Thoracic aorta (tissue), 2 donors: ENCODE measurements at places on chromosomes 4 and X. TPM values are rescaled to one million over a fixed set of nuclear protein-coding genes. Genes with fewer than 3 reads are reported as not detected.

The MAGEC3 gene
- total RNA-seq, result 9.5 TPM

The SPANXA2 gene
- total RNA-seq, result not detected

The AR gene
- 18.3 TPM for total RNA-seq

The IL3RA gene
- total RNA-seq, result 13.5 TPM

The UGT2A1 gene
- not detected for total RNA-seq

The ZBTB33 gene
- 6.4 TPM for total RNA-seq

The MPP1 gene
- total RNA-seq, result 42.5 TPM

The WDFY3 gene
- 140 TPM for total RNA-seq

The CDKL2 gene
- 3.1 TPM for total RNA-seq

The CFAP299 gene
- total RNA-seq, result not detected

The TSPAN7 gene
- total RNA-seq, result 17.7 TPM

The MEPE gene
- not detected for total RNA-seq

The RPS6KA6 gene
- 9.6 TPM for total RNA-seq

The HNRNPD gene
- 110 TPM for total RNA-seq

The CT45A10 gene
- total RNA-seq, result not detected

- DNase-seq, result no peak
Measured at GRCh38 chr4:64940698-64941097, 531.4 kb upstream of the TECRL start.

DNA sequence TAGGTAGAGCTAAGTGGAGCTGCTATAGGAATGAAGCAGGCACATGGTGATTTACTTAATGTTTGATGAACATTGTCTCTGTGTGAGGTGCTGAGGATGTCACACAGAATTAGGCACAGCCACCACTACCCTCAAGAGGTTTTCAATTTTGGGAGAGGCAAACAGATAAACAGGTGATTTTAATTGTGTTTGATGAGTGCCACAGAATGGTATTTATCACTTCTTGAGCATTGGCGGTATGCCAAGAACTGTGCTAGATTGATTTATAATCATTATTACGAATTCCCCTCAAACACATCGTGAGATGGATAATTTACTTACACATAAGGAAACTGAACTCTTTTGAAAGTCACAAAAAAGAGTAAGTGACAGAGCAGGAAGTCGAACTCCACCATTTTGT is 74.8 kb downstream of the FREM3 start:
- no peak for DNase-seq

DNA sequence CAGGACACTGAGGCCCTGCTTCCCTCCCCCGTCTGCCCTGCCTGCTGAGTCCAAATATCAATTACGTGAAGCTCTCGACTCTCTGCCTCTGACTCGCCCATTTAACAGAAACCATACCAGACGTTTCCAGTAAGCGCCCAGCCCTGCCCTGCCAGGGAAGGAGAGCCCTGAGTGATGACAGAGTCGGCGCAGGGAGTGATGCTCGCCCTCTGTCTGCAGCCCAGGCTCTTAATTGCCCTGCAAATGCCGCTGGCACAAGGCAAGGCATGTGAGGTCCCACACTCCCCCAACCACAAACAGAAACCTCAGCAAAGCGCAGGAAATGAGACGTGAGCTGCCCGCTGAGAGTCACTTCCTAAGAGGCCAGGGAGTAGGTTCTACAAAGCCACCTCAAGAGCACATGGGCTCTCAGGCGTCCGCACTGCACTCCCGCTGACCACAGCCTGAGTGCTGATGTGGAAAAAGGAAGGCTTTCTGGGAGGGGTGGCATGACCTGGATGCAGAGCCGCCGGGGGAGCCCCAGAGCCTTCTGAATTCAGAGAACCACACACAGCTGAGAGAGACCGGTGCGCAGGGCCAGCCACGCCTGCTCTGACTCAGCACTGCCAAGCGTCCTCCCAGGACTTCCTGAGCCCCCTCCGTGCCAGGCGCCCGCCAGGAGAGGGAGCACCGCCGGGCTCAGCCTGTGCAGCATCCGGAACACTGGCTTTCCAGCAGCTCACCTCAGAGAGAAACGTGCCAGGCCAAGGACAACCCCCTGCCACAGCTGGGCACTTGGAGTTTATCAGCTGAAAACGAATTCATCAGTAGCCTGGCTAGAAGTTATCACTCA is 5.3 kb downstream of the ZFYVE28 start:
- peak; percentile 55 for DNase-seq

- no peak for DNase-seq
Measured at GRCh38 chr4:7858498-7858897, 81.2 kb downstream of the AFAP1 start.

- no peak for DNase-seq
Measured at GRCh38 chr4:158410272-158410671, 111.4 kb upstream of the RXFP1 start.

GRCh38 chr4:28621591-28621990 is 1761.0 kb downstream of the STIM2 start:
- no peak for DNase-seq

DNA sequence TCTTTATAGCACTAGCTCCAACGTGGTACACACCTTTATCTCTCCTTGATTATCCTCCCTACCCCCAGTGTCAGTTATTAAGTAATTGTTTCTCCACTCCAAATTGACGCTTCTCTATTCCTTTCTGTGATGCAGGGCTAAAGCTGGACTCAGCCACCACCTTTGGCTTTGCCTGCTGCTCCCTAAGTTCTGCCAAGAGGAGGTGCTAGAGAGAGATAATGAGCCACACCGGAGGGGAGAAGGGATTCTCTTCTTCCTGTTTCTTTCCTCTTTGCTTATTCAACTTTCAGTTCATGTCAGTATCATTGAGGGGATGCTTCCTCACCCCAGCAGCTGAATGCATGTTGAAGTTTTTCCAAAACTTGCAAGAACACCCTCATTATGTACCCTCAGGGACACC is 176.5 kb downstream of the GBA3 start:
- DNase-seq, result no peak

GRCh38 chr4:950136-951020 is 18.1 kb downstream of the TMEM175 start:
- no peak for DNase-seq

DNA sequence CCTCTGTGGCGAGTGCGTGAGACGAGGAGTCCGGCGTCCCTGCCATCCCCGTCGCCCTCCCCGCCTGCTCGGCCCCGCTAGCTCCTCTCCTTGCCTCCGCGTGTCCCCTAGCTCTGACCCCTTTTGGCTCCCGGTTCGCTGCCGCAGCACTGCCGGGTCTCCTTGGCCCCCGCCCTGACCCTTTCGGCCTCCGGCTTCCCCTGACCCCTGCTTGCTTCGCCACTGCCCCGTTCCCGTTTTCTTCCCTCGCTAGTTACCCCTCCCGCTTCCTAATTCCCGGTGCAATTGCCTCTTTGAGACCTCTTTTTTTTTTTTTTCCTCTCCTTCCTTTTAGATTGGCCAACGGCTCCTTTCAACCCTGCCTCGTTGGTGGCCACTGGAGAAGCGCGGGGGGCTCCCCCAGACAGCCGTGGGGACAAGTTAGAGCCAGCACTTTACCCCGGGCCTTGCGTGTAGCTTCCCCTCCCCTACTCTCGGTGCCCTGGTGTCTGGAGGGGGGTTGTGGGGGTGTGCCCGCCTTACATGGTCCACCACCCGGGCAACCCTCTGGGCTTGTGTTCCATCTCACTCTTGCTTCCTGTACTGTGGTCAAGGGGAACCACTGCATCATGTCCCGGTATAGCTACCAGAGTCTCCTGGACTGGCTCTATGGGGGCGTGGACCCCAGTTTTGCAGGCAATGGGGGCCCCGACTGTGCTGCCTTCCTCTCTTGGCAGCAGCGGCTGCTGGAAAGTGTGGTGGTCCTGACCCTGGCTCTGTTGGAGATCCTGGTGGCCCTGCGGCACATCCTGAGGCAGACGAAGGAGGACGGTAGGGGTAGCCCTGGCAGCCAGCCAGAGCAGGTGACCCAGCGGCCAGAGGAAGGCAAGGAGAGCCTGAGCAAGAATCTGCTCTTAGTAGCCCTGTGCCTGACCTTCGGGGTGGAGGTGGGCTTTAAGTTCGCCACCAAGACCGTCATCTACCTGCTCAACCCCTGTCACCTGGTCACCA is 548 bp downstream of the TMEM164 start:
- no peak for DNase-seq

DNA sequence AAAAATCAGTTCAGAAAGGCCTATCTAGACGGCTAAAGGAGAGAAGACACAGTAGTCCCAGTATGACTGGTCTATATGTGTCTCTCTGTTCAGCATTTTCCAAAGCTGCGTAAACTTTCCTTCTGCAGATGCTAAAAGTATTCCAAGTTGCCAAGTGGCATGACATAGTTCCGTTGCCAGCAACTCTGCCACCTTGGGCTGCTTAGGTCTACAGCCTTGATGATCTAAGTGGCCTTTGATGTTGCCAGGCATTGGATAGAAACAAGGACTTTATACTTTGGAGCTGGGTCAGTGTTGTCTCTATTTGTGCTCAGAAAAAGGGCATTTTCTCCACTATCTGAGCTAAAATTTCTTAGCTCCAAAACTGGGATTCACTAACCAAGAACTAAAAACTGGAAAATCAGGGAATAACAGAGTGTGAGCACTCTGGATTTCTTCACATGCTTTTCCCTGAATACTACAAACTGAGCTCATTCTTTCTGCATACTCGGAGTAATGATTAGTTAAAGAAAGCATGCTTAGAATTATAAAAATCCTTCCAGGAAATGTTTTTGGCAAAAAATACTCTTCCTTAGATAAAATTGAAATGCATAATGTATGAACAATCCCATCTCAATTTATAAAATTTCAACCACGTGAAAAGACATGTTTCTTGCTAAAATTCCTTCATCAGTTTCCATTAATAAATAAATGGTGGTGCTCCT is 191.4 kb downstream of the ADAMTS3 start:
- no peak for DNase-seq

- DNase-seq, result no peak
Measured at GRCh38 chr4:10107111-10108091, 9.2 kb downstream of the WDR1 start.

GRCh38 chr4:164906368-164906767 is 29.4 kb downstream of the APELA start:
- DNase-seq, result no peak

DNA sequence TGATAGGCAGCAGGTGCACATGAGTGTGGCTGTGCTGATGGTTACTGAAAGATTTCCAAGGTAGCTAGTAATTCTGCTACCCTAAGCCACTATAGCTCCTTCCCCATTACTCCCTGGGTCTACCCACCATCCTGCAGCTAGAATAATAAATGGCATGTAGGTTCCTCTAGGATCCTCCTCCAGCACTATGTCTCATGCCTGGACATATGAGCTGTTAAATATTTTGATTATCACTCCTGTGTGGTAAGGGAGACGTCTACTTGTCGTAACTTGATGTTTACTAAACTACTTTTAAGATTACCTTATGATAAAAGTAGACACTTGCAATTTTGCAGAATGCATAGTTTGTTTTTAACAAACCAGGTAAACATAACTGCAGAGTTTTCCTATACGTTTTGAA is 35.5 kb downstream of the TET2 start:
- DNase-seq, result no peak

GRCh38 chr4:177759729-177760128 is 317.5 kb upstream of the AGA start:
- DNase-seq, result no peak

- DNase-seq, result no peak
Measured at GRCh38 chrX:152202886-152203285, 64.5 kb upstream of the MAGEA10 start.

DNA sequence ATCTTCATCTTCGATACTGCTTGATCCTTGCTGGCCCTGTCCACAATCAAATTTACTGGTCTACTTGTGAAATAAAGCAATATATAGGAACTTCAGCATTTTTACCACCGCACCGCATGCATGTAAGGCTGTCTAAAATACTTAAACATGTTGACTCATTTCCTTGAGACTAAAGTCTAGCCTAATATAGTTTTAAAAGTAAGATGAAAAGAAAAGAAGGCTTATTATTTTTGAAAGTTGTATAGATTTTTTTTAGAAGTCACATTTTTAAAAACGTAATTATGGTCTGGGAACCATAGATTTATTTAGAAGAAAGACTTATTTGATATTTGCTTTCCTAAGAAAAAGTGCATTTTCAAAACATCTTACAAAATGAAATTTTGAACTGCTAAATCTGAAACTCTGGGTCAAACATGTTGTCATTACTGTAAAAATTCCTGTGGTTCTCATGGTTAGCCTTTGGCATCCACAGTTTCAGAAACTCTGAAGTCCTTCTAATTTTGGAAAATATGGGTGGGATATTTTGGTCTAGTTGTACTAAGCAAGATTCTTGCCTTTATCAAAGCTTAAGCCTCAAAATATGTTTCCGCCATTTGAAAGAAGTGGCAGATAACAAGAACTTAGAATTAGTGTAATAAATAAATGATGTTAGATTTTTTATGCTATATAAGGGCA is 423.5 kb upstream of the CTSO start:
- no peak for DNase-seq

DNA sequence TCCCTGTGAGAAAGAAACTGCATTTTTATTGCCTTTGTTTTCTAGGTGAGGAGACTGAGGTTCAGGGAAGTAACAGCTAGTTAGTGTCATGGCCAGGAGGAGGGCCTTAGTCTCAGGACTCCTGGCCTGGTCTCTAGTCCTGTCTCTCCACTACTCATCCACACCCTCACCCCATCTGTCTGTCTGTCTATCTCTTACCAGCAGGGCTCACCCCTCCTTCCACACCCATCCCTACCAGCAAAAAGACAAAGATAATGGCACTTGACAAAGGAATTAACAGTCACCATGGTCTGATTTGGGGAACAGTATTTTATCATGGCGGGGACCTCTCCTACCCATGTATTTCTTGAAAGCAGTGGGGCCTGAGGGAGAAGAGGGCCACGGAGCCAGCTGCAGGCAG is 125.8 kb downstream of the REPS2 start:
- DNase-seq, result no peak

- no peak for DNase-seq
Measured at GRCh38 chr4:149735796-149736195, 79.8 kb downstream of the IQCM start.

- no peak for DNase-seq
Measured at GRCh38 chr4:145760176-145760575, 80.2 kb downstream of the C4orf51 start.

GRCh38 chr4:5079581-5079980 is 28.3 kb downstream of the STK32B start:
- no peak for DNase-seq

GRCh38 chrX:50721764-50722521 is 92.1 kb downstream of the SHROOM4 start:
- no peak for DNase-seq

DNA sequence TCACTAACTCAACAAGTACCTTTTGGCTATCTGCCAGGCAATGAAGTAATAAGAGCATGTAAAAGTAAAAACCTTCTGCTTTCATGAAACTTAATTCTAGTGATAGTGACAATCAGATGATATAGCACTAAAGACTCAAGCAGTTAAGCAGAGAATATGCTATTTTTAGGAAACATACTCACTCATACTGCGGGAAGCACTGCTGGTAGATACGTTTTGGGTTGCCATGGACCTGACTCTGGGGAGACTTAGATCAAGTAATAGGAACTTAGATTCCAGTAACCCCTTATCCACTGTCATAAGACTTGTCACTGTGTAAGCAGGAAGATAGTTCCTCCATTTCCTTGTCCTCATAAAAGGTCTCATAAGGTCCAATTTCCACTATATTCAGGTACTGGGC is 386.3 kb downstream of the DMD start:
- DNase-seq, result no peak
